8988T (cell line): ENCODE measurements at places on chromosomes 2 and 18.

DNA sequence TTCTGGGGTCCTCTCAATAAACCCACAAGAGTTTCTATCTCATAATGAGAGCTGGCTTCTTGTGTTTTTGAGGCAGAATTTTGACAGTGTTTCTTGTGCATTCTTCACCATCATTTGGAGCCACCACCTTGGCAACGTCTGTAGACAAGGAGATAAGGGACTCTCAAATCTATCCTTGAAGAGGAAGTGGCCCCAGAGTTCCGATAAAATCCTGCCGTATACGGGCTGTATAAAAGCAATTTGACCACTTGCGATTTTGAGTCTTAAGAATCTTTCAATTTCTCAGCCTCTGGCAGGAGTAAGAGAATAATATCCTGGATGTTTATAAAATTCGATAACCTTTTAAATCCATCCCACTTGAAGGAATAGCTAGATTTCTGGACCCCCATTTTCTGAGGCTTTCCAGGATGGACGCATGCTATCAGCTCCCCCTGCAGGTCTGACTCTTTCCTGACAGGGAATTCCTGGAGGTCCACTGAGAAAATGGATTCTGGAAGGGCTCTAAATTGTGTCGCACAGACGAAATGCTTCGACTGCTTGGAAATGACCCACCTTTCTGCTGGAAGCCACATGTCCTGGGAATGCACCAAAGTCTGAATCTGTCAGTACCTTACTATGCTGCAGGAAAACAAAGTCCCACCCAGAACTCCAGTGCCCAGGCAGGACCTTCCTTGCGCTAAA lies 54.1 kb downstream of the E2F6 start:
- DNase-seq = no peak

DNA sequence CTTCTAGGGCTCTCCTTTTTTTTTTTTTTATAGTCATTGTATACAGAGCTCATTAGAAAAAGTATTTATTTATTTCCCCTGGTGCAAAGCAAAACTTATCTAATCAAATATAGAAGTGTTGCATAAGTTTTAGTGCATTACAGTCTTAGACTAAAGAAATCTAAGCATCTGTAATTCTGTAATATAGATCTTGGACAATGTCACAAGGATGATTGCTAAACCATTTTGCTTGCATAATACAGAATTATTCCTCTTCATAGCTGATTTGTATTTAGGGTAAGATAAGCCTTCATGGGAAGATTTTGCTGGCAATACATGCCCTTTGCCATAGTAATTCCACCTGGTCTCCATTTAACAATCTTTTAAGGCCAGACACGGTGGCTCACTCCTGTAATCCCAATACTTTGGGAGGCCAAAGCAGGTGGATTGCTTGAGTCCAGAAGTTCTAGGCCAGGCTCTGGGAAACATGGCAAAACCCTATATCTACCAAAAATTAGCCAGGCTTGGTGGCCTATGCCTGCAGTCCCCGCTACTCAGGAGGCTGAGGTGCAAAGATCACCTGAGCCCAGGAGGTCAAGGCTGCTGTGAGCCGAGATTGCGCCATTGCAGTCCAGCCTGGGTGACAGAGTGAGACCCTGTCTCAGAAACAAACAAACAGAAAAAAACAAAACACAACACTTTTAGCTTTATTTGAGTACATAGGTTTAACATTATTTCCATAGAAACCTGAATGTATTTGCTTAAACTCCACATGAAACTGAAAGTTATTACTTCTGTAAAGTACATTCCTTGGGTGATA lies 2.2 kb upstream of the ACADL start:
- DNase-seq = no peak

- DNase-seq = no peak
Observed at GRCh38 chr2:29797916-29798315, 123.5 kb downstream of the ALK start.

DNA sequence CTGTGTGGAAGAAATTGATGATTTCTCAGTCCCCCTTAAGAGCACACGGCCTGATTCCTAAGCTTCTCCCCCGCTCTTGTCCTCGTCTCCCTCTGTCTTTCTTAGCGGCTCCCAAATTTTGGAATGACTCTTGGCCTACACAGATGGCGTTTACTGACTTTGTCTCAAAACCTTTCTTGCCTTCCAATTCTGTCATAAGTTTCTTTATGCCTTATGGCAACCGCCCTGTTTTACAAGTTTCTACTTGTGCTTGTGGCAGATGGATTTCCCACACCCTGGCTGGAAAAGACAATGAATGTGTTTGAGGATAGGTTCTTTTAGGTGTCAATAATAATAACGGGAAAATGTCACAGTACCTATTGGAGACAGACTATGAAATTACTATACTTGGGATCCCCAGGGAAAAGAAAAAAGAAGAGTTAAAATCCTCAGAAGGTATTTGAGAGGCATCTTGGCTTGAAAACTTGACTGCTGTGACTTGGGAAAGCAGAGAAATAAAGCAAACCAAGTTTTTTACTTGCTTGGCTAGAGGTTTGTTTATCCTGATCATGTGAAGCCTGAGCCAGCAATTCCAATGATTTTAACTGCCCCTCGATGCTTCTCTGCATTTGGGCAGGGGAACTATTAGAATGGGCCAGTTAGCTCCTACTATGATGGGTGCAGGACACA lies 276.4 kb downstream of the HRH4 start:
- no peak for DNase-seq

- DNase-seq = no peak
Observed at GRCh38 chr18:63187791-63188460, 131.6 kb downstream of the BCL2 start.

DNA sequence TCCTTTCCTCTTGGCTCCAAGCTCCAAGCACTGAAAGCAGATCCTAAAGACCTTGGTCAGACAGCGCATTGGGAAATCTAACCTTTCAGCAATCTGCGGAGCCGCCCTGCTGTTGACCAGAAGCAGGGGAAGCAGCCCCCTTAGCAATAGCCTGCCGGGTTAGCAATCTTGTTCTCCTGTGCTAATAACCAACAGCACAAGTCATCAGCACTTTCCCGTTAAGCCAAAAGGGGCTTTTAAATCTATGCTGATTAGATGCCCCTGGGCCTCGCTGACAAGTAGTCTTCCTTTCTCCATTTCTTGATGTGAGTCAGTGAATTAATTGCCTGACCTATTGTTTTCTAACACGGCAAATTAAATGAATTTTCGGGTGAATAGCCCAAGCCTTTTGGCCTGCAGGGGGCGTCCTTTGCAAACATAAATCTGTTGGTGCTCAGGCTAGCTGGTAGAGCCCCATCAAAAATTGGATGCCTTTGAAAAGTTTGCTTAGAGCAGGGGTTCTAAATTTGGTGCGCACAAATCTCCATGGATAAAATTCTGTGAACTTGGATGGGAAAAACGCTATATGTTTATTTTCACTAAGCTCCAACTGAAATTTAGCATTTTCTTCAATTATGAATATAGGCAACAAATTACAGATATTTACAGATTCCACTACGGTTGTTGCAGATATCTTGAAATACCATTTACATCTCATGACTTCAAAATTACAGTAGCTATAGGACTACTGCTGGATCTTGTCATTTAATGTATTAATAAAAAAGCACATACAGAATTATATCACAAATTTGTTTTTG lies 24.6 kb downstream of the MAIP1 start:
- peak; percentile 18 for DNase-seq
